Smooth muscle cell of the pulmonary artery (primary cell): ENCODE measurements at places on chromosomes 1 and 21. TPM values are rescaled to one million over a fixed set of nuclear protein-coding genes. Genes with fewer than 3 reads are reported as not detected.

Gene RPF1
- total RNA-seq, result 22.2 and 23.3 TPM in 2 replicates

Gene OR2M3
- total RNA-seq, result not detected in 2 replicates

Gene TMEM269
- 0.03 and 0.07 TPM in 2 replicates for total RNA-seq

Gene SLC45A1
- total RNA-seq, result 4.2 and 5.6 TPM in 2 replicates

Gene ELAPOR1
- 0.39 and 0.59 TPM in 2 replicates for total RNA-seq

Gene PEAR1
- total RNA-seq, result 12.7 and 15.9 TPM in 2 replicates

Gene DNM3
- total RNA-seq, result 0.76 and 0.78 TPM in 2 replicates

Gene DNASE2B
- not detected in 2 replicates for total RNA-seq

Gene TNFRSF4
- total RNA-seq, result 0.17 TPM in 1 of 2 replicates, not detected in the other

Gene C1orf116
- under 0.01 and 0.07 TPM in 2 replicates for total RNA-seq

Gene IVL
- not detected in 2 replicates for total RNA-seq

Gene ARHGEF16
- 0.52 and 0.66 TPM in 2 replicates for total RNA-seq

Gene ASTN1
- under 0.01 and 0.03 TPM in 2 replicates for total RNA-seq

Gene NR0B2
- total RNA-seq, result not detected in 2 replicates

Gene GUK1
- total RNA-seq, result 356 and 400 TPM in 2 replicates

Gene GJA8
- total RNA-seq, result not detected in 2 replicates

Gene PIK3CD
- 3.3 and 7.9 TPM in 2 replicates for total RNA-seq

Gene TNFRSF18
- total RNA-seq, result not detected in 2 replicates

Gene OR2T29
- not detected in 2 replicates for total RNA-seq

Gene CFHR1
- total RNA-seq, result 0.36 and 1.6 TPM in 2 replicates

Gene OR2L13
- not detected in 2 replicates for total RNA-seq
